Vein endothelial cell (primary cell): ENCODE measurements at places on chromosomes 7 and 10. TPM values are rescaled to one million over a fixed set of nuclear protein-coding genes. Genes with fewer than 3 reads are reported as not detected.

Gene PCLO
- total RNA-seq = 3.8 and 3.9 TPM in 2 replicates

Gene GIMAP4
- 134 and 166 TPM in 2 replicates for total RNA-seq

Gene KLF14
- total RNA-seq = not detected in 2 replicates

Gene LRRC17
- total RNA-seq = 5.9 and 16.3 TPM in 2 replicates

Gene FOXI2
- total RNA-seq = not detected in 2 replicates

Gene CYP3A5
- not detected in 2 replicates for total RNA-seq

Gene SLC13A1
- not detected in 2 replicates for total RNA-seq

Gene MKX
- not detected in 2 replicates for total RNA-seq

Gene MEOX2
- total RNA-seq = 18.6 and 35.8 TPM in 2 replicates

Gene FANK1
- 2.5 and 3.3 TPM in 2 replicates for total RNA-seq

Gene VDAC2
- 210 and 236 TPM in 2 replicates for total RNA-seq
